Right lung (tissue), 10 donors: ENCODE measurements at places on chromosomes 6 and 20. TPM values are rescaled to one million over a fixed set of nuclear protein-coding genes. Genes with fewer than 3 reads are reported as not detected.
A peak's percentile ranks its signal among the peaks of the same experiment; 100 is the strongest.

GRCh38 chr20:40010483-40010882, 678.6 kb downstream of the MAFB start:
- no peak for DNase-seq

DNA sequence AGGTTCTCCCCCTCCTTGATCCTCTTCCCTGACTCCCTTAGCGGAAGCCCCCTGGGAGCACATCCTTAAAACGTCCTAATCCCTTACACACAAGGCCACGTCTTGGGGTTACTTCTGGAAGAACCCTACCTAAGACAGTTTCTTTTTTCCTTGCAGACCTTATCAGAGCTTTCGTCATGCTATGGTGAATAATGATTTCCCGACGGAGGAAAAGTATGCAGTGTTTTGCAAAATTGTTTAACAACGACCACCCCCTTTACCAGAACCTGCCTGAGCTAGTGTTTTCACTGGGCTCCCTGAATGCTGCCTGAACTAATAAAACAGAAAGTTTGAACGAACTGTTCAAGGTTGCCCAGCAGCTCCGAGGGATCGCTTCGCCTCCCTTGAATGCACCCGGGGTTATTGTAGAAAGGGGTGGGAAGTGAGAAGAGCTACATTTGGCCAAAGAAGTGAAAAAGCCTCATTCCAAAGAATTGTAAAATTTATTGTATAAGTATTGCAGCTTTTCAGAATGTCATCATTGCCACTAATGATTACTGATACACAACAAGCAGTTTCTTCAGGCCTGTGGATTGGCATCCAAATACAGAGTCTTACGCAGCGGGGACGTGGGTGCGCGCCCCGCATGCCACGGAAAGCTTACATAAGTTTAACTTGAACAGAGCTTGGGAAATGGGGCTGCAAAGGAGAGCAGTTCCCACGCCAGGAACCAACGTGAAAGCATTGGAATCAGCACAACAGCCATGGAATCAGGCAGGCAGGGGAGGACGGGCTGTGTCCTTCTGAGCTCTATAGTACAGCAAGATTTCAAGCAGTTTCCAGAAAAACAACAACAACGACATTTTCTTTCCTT, 27.9 kb upstream of the ZBP1 start:
- DNase-seq: no peak

- no peak for DNase-seq
Measured at GRCh38 chr6:153357391-153357790, 226.3 kb upstream of the RGS17 start.

- DNase-seq: peak; percentile 31
Measured at GRCh38 chr20:15610787-15611186, 962.5 kb downstream of the KIF16B start.

DNA sequence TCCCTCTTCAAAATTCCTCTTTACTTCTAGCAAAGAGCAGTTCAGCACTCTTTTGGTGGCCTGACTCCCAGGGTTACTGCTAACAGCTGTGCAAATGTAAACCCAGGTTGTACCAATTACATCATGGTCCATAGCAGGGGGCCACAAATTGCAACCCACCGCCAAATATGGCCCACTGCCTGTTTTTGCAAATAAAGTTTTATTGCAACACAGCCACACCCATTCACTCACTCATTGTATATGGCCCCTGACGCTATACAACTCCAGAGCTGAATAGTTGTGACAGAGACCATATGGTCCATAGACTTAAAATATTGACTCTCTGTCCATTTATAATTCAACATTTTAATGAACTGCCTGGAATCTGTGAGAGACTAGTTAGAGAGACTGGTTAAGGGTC, 233.4 kb downstream of the NFATC2 start:
- no peak for DNase-seq

GRCh38 chr6:160960839-160961238, 30.7 kb upstream of the MAP3K4 start:
- no peak for DNase-seq

SLC22A2 gene
- not detected for polyA plus RNA-seq
